T-helper 1 cell (primary cell): ENCODE measurements at places on chromosomes 4 and X.

DNA sequence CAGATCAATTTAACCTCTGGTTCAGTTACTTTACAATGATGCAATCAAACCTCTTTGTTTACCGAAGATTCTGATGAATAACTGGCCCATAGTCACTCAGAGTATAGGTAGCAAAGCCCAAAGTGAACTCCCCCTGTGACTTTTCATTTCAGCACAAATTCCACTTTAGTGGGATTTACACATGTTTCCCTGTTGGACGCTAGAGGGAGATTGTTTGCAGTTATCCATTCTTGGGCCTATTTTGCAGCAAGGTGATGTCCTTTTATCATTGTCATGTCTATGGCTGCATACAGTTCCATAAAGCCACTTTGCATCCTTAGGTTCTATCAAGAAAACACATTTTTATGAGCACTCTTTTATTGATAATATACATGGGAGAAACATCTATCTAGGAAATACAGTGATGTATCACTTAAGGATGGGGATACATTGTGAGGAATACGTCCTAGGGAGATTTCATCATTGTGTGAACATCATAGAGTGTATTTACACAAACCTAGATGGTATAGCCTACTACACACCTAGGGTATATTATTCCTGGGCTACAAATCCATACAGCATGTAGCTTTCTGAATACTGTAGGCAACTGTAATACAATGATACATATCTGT lies 14.5 kb upstream of the DKK2 start:
- DNase-seq: no peak

- peak; percentile 59 for DNase-seq
These were observed 392.9 kb downstream of the UNC5C start for GRCh38 chr4:95155759-95156451.

DNA sequence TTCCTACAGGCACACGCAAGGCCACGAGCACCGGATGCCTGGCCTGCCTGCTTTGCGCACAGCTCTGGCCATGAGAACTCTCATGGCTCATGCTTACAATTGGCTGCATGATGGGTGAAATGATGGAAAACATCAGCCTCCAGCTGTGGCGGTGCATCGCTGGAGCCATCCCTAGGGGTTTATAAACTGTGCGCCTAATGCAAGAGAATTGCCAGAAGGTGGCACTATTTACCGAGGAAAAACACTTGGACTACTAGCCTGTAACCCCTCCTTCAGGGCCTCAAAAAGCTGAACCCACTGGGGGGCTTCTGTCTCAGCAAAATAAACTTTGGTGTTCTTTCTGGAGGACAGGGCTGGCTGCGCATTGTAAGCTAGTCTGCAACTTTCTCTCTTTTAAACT lies 51.9 kb downstream of the PHKA2 start:
- no peak for DNase-seq

DNA sequence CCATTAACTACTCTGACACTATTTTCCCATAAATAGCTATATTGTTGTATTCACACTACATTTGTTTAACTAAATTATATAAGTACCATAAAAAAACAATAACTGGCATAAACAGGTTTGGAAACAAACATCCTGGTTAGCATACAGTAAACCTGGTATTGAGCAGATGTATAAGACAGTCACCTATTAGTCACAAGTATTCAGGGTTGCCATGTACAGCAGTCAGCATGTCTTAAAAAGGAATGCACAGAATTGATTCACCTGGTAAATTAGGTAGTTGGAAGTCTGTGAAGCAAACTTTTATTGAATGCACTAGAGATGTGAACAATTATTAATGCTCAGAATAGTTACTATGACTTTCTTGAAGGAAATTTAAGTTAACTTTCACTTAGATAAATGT lies 137.9 kb downstream of the FAM13A start:
- DNase-seq: no peak

- DNase-seq: no peak
These were observed 60.5 kb upstream of the MCUB start for GRCh38 chr4:109499513-109499912.

DNA sequence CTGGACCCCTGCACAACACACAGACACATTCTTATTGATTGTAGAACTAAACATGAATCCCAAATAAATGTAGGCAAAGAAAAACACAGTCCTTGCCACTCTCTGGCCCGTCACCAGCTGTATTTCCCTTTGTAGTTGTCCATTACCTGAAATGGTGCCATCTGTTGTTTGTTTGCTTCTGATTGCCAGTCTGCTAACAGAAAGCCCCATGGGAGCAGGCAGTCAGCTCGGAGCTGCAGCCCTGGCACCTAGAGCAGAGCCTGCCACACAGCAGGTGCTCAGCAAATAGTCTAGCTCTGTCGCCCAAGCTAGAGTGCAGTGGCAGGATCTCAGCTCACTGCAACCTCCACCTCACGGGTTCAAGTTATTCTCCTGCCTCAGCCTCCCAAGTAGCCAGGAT lies 28.9 kb downstream of the CPLX1 start:
- no peak for DNase-seq

GRCh38 chrX:77945910-77946545 lies 23.4 kb downstream of the PGAM4 start:
- DNase-seq: no peak

- no peak for DNase-seq
These were observed 39.2 kb upstream of the CRMP1 start for GRCh38 chr4:5932035-5932568.

- no peak for DNase-seq
These were observed 1.5 kb upstream of the PRAF2 start for GRCh38 chrX:49075347-49075746.

DNA sequence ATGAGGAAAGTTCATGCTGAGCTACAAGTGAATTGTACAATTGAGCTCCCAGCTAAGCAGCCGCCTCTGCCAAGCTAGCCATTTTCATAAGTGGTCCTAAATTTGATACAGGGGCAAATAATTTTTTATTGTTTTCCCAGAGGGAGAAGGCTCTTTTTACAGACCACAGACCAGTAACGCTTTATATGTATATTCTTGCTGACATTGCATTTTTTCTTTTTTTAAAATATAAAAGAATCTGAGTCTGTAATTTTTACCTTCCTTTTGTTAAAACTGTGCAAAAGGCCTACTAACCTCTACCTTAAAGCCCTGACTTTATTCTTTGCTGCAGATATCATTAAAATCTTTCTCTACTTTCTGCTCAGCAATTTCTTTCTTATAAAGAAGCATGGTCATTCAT lies 501.2 kb upstream of the INTU start:
- no peak for DNase-seq

DNA sequence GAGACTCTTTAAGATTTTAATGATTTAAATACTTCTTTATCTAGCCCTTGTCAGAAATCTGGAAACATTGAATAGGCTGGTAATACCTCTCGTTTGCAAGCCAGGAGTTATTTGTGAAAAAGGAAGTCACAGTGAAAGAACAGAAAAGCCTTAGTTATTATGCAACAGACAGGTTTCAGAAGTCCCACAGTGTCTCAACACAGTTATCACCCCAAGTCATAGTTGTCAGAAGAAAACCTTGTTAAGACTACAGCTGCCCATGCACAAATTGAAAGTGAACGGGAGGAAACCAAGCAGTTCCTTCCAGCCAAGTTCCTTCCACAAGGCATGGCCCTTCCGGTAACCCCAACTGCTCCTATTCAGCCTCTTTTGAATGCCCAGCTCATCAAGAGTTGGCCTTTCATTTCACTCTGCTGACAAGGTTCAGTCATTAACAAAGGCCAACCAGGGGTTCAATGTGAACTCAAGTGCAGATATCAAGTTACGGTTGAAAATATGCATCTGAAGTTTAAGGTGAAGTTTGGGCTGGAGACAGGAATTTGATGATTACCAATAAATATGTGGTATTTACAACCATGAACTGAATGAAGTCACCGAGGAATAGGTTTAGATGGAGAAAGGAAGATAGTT lies 15.6 kb downstream of the ALPK1 start:
- no peak for DNase-seq

DNA sequence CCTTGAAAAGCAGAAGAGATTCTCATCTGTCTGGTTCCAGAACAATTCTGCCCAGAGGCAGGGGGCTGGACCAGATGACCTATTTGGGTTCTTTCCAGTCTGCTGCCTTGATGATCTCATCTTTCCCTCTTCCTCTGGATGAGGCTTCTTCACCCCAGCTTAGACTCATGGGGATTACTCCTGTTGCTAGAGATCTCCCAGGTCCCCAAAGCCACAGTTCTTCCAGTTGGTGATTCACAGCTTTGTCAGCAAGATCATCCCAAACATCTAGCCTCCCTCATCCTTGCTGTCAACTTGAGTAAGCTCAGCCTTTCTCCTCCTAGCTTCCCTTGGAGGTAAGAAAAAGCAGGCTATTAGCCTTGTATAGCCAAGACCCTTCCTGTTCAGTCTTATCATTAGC lies 64.2 kb upstream of the PJA1 start:
- no peak for DNase-seq

GRCh38 chr4:78081541-78081940 lies 24.4 kb downstream of the FRAS1 start:
- DNase-seq: no peak

DNA sequence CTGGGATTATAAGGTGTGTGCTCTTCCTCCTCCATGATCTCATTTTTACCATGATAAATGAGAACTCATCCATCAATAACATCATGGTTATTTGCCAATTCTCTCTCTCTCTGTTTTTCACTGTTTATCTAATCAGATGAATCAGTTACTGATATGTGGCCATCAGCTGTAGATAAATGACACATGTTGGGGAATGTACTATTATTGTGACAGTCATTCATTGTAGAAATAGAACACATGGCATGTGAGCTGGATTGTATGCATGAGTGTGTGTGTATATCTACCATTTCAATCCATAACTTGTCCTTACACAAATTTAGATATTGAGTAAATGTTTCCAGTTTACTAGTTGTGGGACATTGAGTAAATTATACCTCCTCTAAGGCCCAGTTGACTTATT lies 53.0 kb downstream of the OSTC start:
- no peak for DNase-seq

- DNase-seq: no peak
These were observed 87.6 kb downstream of the SORCS2 start for GRCh38 chr4:7279902-7280301.

DNA sequence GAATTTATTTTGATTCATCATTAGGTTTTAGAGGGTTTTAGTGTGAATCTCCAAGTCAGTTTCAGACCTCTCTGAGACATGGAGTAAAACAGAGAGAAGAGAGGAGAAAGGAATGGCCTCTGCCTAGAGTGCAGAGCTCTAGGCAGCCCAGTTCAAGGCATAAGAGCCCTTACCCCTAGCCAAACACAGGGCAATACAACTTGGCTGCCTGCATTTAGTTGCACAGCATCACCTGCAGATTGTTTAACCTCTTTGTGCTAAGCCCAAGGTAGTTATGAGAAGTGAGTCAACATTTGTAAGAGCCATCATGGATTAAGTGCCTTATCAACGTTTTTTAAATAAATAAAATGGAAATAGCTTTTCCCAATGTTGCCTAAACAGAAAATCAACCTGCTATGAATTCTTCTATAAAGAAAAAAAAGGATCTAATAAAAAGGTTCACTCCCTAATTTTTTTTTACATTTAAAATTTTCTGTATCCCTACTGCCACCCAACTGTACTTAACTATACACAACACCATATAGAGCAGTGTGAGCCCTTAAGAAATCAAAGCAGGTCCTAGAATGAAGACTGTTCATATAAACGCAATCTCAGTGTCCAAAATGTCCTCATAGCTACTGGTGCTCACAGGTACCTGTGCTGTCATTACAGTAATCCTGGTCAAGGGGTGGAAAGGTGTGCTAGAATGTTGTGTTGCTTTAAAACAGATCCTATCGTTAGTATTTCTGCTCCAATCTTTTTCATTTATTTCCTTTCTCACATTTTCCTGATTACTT lies 36.0 kb downstream of the PF4 start:
- DNase-seq: no peak
